Colonic mucosa (tissue), 4 donors: ENCODE measurements at places on chromosomes 3 and 15.

DNA sequence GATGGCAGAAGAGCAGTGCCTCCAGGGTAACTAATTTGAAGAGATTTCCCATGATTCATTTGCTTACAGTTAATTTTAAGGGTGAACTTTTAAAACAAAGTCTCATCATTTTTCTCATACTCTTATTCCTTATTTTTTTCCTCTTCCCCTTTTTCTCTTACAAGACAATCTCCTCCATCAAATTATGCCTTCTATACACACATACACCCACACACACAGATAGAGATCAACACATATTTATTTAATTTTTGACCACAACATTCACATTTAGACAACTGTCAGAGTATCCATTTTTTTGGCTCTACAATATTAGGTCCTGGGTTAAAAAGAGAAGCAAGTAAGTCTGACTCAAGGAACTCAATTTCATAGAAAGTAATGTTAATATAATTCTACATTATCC is 37.6 kb downstream of the AAGAB start:
- no peaks in the 10 kb centered on the region for H3K36me3 ChIP-seq
- H3K4me3 ChIP-seq = no peak overlapping the region
- H3K27ac ChIP-seq = no peak overlapping the region
- no peaks in the 10 kb centered on the region for H3K4me1 ChIP-seq

DNA sequence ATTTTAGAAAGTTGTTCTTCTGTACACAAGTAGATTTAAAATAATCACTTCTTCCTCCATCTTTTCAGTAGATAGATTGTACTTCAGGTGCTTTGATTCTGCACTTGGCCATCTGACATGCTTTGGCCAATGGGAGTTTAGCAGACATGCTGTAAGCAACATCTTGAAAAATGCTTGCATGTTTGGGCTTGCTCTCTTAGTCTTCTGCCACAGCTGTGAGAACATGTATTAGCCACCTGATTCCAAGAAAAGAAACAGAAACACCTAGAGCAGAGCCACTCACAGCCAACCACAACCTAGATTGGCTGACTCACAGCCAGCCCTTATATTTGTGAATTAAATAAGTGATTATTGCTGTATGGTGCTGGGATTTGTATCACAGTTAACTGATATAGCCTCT is 70.2 kb upstream of the GADL1 start:
- no peak for DNase-seq
- no peak overlapping the region for H3K4me3 ChIP-seq
- no peaks in the 10 kb centered on the region for H3K27me3 ChIP-seq
- no peaks in the 10 kb centered on the region for H3K36me3 ChIP-seq
- no peaks in the 10 kb centered on the region for H3K4me1 ChIP-seq

- H3K4me1 ChIP-seq = no peaks in the 10 kb centered on the region
- no peaks in the 10 kb centered on the region for H3K36me3 ChIP-seq
- H3K27me3 ChIP-seq = no peaks in the 10 kb centered on the region
- no peak overlapping the region for H3K4me3 ChIP-seq
- no peak overlapping the region for H3K27ac ChIP-seq
These were observed 45.3 kb downstream of the ZPLD1 start for GRCh38 chr3:102480139-102480538.

DNA sequence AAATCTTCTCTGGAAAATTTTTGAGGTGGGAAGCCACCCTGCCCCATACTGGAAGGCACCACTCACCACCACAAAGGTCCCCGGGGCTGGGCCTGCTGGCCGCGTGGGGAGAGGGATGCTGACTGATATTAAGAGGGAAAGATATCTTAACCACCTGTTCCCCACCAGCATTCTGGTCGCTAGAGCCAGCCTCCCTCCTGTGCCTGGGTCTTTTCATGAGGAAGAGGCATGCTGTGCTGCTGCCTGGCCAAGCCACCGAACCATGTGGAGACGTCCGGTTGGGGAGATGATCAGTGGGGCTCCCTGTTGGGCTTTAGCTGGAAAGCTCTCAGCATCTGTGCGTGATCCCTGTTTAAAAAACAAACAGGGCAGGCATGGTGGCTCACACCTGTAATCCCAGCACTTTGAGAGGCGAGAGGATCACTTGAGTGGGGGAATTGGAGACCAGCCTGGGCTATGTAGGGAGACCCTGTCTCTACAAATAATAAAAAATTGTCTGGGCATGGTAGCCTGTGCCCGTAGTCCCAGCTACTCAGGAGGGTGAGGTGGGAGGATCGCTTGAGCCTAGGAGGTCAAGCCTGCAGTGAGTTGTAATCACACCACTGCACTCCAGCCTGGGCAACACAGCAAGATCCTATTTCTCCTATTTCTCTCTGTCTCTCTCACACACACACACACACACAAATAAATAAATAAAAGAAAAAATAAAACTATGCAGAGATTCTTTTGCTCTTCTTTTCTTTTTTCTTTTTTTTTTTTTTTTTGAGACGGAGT is 1.0 kb downstream of the KLHL18 start:
- H3K27ac ChIP-seq = peak overlapping the region; percentile 90
- no peaks in the 10 kb centered on the region for H3K36me3 ChIP-seq
- DNase-seq = no peak

DNA sequence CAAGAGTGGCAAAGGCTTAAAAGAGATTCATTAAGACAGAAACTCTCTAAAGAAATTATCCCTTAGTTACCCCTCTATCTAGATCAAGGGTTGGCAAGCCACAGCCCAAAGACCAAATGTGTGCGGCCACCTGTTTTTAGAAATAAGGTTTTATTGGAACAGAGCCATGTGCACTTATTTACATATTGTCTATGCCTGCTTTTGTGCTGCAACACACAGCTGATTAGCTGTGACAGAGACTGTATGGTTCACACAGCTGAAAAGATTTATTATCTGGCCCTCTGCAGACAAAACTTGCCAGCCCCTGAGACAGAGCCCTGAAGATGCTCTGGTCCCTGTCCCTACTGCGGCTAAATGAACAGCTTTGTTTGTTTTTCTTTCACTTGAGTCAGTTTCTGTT is 88.1 kb downstream of the ADAMTS9 start:
- no peak overlapping the region for H3K4me3 ChIP-seq
- no peaks in the 10 kb centered on the region for H3K36me3 ChIP-seq
- DNase-seq = no peak
- no peaks in the 10 kb centered on the region for H3K4me1 ChIP-seq
- H3K27ac ChIP-seq = no peak overlapping the region

DNA sequence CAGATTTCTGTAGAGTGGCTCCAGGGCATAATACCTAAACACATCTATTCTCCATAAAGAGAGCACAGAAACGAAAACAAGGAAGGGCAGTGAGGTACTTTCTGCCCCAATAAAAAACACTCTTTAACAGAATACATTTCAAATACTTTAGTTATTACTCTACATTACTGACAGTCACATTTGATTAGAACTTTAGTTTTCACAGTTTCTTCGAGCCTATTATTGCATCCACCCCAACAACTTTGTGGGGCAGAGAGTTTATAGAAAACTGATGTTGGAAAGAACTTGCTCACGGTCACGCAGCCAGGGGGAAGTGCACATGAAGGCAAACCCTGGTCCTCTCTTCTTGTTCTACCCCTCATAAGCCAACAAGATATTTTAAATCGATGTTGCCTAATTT is 9.0 kb downstream of the VPS39 start:
- H3K27me3 ChIP-seq = no peaks in the 10 kb centered on the region
- DNase-seq = no peak
- H3K4me1 ChIP-seq = no peaks in the 10 kb centered on the region
- no peak overlapping the region for H3K4me3 ChIP-seq
- no peaks in the 10 kb centered on the region for H3K36me3 ChIP-seq
- H3K27ac ChIP-seq = no peak overlapping the region

- H3K4me3 ChIP-seq = no peak overlapping the region
- no peak overlapping the region for H3K27ac ChIP-seq
- no peaks in the 10 kb centered on the region for H3K4me1 ChIP-seq
- DNase-seq = no peak
- H3K36me3 ChIP-seq = no peaks in the 10 kb centered on the region
These were observed 80.2 kb downstream of the DPH6 start for GRCh38 chr15:35465783-35466182.

- no peak for DNase-seq
- peaks cover 15% of the 10 kb centered on the region for H3K36me3 ChIP-seq
- no peak overlapping the region for H3K4me3 ChIP-seq
- no peaks in the 10 kb centered on the region for H3K27me3 ChIP-seq
These were observed 47.5 kb downstream of the UBP1 start for GRCh38 chr3:33392703-33393125.

DNA sequence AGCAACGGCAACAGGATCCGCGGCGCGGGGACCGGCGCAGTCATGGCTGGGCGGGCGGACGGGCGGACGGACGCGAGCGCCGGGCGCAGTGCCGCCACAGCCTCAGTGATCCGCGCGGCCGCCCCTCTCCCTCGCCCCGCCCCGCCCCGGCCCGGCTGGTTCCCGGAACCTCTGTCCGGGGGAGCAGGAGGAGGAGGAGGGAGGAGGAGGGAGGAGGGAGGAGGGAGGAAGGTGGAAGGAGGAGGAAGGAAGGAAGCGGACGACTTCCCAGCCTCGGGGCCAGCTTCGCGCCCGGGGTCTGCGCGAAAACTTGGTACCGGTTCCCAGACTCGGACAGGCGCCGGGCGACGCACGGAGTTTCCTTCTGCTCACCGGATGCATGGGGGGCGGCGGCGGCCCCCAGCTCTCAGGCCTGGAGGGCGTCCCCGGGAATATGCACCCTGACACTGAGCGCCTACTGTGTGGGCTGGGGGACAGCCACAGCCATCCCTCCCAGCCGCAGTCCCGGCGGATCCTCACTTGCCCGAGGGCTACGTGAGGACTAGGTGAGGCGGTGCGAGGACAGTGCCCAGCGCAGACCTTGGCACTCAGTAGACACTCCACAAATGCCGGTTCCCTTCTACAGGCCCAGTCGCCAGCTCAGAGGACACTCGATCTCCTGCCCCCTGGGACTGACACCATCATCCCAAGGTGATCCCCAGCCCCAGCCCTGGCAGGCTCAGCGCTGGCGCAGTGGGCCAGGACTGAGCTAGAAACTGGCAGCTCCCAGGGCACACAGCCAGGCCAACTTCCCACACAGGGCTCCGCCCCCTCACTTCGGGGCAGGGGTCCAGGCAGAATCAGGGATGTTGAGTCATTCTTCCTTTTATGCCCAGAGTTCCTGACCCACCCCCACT is at the start of gene SHISA5:
TSS of gene SHISA5 (minus strand) at position 124 of the 896 bp plus-strand sequence. CDS start at position 44, 80 bp downstream.
- H3K36me3 ChIP-seq = no peaks in the 10 kb centered on the region
- peak within 1 kb of the TSS; percentile 72 for H3K27ac ChIP-seq
- DNase-seq = peak; percentile 88
- peak within 1 kb of the TSS; percentile 53 for H3K4me3 ChIP-seq
